Right forelimb (tissue), 1 donor: ENCODE measurements at places on chromosomes 3 and 15.

GRCh38 chr15:90265271-90266060 is at the start of gene NGRN:
NGRN (plus strand) TSS chr15:90265672; CDS start chr15:90265713, 41 bp downstream.
- DNase-seq: peak; percentile 97

- peak; percentile 77 for DNase-seq
Measured at GRCh38 chr15:100778831-100779288, 100.8 kb upstream of the ALDH1A3 start.

GRCh38 chr3:196849180-196849741 is 18.5 kb upstream of the SENP5 start:
- no peak for DNase-seq

GRCh38 chr3:107085261-107085660 is 292.0 kb upstream of the CCDC54 start:
- DNase-seq: no peak

DNA sequence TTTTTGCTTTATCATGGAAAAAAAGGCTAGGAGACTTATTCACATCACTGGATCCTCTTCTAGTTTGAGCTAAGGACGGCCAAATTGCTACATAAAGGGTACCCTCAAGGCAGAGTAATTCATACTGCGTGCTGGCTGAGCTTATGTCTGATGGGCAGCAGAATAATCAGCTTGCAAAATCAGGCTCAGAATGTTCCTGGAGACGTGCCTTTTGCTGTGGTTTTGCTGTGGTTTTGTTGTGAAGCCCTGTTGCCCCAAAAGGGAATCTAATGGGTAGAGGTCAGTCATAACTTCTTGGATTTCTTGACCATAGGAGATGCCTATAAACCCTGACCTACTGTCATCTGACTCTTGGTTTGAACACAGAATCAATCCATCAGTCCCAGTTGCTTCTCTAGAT is 189.9 kb downstream of the SOX2 start:
- no peak for DNase-seq

DNA sequence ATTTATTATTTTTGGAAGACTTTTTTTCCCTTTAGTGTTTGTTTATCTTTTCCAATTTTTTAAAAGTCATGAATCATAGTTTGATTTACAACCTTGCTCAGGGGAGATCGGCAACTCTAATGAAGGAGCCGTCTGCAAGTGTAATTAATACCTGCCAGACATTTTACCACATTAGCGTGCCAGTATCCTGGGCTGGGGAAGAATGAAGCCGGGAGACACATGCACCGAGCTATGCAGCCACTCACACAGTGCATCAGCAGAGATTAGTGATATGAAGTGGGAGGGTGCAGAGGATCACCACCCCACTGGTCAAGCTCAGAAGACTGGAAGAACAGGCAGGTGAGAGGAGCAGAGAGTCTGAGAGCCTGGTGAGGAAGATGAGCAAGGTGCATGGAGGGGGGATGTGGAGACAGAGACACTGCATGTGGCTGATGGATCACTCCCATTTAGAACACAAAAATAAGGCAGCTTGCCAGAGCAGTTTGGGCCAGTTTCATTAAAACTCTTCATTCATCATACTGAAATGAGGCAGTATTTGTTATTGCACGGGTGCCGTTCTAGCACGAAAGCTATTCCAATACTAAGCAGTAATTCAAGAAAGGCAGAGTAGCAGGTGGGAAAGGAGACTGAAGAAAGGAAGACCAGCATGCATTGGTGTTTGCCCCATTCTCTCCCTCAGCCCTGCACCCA is 821.6 kb downstream of the TUSC7 start:
- DNase-seq: no peak

GRCh38 chr3:46852839-46853355 is 10.3 kb downstream of the MYL3 start:
- peak; percentile 26 for DNase-seq

GRCh38 chr3:65045138-65045537 is 357.3 kb upstream of the ADAMTS9 start:
- no peak for DNase-seq
